ENCODE measurements at places on chromosomes 7 and 10.

GRCh38 chr10:64996886-64997285, 1475.7 kb downstream of the REEP3 start:
- no peak for DNase-seq

- no peak for DNase-seq
Observed at GRCh38 chr10:129325893-129326292, 141.1 kb upstream of the MGMT start.

GRCh38 chr7:151406051-151406875, 3.6 kb downstream of the WDR86 start:
- DNase-seq: no peak

GRCh38 chr10:122139627-122140170, 131.4 kb upstream of the BTBD16 start:
- DNase-seq: no peak

DNA sequence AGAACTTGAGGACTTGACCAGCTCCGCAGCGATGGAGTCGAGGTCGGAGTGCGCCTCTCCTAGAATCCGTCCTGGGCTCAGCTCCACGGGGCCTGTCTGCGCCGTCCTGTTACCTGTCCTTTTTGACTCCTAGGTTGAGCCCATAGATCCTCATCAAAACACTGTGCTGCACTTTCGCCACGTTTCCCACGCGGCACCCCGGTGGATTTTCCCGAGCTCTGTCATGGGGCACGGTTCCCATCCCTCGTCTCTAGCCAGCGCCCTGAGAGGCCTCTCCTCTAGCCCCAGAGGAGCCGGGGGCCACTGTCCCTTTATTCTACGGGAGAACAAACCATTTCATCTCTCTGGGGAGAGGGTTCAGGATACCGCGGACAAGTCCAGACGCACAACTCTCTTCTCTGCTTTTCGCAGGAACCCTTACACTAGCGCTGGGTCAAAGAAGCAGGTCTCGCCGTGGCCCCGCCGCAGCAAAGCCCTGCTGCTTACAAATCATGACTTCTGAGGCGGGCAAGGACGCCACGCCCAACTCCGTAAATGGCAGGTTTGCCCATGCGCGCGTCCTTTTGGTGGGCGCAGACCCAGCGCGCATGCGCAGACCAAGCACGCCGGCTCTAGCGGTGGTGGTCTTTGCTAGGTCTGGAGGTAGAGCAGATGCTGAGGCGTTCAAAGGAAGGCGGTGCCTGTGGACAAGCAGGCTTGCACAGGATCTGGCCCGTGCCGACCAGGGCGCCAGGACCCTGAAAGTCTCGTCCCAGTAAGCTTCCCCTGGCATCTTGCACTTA, 10.3 kb upstream of the ANKRD7 start:
- DNase-seq: peak; percentile 62

GRCh38 chr7:134632937-134633540, 13.6 kb upstream of the BPGM start:
- no peak for DNase-seq

DNA sequence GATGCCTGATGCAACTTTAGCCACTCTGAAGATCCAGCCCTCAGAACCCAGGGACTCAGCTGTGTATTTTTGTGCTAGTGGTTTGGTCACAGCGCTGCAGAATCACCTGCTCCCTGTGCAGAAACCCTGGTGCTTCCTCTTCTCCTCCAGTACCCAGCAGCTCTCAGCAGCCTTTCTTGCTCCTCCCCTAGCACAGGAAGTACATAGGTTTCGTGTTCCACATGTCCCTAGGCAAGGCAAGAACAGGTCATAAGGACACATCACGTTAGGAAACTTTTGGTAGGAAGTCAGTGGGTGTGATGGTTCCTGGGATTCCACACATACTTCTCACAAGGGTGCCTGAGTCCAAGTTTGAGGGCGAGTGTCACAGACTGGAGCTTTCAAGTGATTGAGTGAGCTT, 167.9 kb upstream of the PRSS1 start:
- DNase-seq: no peak

- no peak for DNase-seq
Observed at GRCh38 chr10:418226-418625, 271.2 kb downstream of the DIP2C start.

- no peak for DNase-seq
Observed at GRCh38 chr7:141785706-141786552, 4.1 kb upstream of the TAS2R5 start.

DNA sequence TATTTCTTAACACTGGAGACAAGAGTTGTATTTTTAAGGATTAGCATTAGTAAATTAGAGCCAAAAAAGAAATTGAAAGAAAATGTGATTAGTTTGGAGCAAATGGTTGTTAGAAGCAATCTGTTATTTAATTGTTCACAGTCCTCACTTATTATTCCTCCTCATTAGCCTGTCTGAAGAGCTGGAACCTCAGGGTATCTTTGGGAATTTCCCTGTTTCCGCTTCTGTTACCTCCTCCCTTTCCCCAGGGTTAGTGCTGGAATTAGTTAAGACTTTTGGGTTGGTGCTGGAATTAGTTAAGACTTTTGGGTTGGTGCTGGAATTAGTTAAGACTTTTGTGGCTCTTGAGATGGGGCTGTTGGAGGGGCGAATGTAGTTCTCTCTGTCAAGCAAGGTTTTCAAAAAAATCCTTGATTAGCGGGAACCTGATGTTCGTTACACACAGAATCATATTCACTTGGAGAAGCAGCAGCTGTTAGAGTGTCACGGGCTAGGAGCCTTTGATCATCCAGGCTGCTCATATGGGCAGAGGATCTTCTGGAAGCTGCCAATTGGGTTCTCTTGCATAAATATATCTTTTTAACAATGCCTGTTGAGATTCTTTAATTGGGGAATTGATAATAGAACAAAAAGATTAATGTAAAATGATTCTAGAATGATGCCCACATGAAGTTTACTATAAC, 251.0 kb upstream of the NPSR1 start:
- no peak for DNase-seq

GRCh38 chr7:103149808-103150180, 895 bp upstream of the NAPEPLD start:
- no peak for DNase-seq

GRCh38 chr10:68332259-68333057, at the start of gene PBLD:
Gene PBLD (minus strand): TSS chr10:68332928. CDS start chr10:68306844, 26,084 bp downstream.
- peak; percentile 17 for DNase-seq

DNA sequence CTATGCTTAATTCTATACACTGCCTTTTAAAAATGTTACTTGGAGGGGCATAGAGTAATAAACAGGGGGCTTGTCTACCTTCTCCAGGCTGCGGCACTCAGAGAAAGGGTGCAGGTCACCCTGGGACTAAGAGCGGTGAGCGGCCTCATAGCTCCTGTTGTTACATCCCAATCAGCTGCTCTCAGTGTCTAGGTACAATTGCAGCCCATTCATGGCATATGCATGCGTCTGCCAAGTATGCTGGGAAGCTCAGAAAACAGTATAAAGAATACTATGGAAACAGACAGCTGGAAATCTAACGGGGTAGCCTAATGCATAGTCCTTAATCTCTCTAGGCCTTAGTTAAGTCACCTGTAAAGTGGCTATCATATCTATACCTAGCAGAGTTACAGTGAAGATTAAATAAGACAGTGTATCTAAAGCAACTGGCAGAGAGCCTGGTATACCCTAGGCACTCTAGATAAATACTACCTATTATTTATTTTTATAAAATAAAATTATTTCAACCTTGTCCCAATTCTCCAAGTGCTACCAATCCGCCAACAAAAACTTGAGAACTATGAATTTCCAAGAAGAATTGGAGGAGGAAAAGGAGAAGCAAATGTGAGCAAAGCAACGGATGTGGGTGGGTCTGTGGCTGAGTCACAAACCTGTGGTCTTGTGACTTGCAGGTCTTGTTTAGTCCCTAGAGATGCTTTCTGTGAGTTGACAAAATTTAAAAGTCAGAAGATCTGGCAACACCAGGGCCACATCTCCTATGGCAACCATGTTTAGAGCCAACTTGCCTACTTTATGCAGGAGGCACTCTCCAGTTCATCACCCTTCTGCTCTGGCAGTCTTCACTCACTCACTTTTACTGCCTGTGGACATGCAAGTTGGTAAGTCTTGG, 183.0 kb downstream of the RAPGEF5 start:
- no peak for DNase-seq

DNA sequence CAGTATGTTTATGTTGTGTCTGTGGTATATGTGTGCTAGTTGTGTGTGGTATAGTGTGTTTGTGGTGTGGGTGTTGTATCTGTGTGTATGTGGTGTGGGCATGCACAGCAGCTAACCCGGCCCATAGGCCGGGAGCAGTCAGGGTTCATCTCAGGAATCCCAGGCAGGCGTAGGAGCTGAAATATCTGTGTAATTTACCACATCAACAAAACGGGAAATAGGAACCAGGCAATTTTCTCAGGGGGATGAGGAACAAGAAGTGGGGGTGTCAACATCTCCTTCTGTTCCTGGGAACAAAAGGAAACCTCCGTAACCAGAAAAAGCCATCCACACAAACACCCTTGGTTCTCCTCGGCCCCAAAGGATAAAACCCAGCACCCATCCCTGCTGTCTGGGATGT, 24.5 kb upstream of the ZNF488 start:
- DNase-seq: no peak

GRCh38 chr7:106635411-106635810, 25.5 kb downstream of the CCDC71L start:
- DNase-seq: no peak

DNA sequence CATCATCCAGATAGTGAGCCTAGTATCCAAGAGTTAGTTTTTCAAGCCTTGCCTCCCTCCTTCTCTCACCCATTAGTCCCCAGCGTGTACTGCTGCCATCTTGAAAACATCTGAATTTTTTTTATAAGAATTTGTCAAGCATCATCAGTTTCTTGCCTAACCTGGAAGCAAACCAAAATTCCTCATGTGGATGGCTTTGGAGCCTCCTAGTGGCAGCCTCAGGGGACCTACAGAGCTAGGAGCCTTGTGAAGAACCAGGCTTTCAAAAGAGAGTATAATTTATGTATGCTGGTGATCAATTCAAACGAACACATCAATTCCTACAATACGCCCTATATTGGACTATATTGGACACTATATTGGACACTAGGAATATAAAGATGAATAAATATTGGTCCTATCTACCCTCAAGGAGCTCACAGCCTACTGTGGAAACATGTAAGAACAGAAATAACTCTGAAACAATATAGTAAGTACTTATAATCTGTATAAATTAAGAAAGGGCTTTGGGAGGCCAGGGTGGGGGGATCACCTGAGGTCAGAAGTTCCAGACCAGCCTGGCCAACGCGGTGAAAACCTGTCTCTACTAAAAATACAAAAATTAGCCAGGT, 63.4 kb downstream of the HPSE2 start:
- DNase-seq: no peak

- no peak for DNase-seq
Observed at GRCh38 chr7:121076350-121077164, 88.0 kb downstream of the CPED1 start.

GRCh38 chr7:533266-533665, 13.6 kb upstream of the PDGFA start:
- no peak for DNase-seq

- no peak for DNase-seq
Observed at GRCh38 chr10:28291881-28292297, 11.0 kb downstream of the MPP7 start.

GRCh38 chr7:158648787-158649186, 55.8 kb downstream of the NCAPG2 start:
- DNase-seq: no peak

- DNase-seq: no peak
Observed at GRCh38 chr7:5607951-5608656, 173.4 kb downstream of the RNF216 start.

DNA sequence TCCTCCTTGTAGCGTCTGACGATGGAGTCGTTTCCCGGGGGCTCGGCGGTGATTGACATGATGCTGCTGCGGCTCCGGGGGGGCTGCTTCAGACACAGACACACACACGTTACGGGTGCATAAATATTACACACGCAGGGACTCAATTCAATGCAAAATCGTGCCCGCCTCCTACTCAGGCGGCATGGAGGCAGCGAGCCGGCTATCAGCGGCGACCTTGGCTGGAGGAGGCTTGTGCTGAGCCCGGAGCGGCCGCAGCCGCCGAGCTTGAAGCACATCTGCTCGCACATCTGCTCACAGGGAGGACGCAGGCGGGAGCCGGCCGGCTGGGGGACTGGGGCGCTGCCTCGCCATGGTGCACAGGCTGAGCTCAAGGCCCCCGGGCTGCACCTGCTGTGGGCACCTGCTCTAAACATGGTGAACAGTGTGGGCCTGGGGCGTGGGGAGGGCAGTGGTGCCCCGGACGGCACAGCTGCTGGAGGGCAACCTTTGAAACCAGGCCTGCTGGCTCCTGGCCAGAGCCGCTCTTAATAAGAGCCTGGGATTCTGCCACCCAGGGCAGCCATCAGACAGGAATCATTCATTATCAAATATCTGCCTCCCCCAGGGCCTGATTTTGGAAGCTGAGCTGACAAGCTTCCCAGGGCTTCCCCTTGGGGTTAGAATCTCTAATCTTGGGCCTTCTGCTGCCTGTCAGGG, 84.7 kb upstream of the GNA12 start:
- DNase-seq: no peak

- DNase-seq: no peak
Observed at GRCh38 chr10:11367505-11367904, 243.9 kb downstream of the USP6NL start.

DNA sequence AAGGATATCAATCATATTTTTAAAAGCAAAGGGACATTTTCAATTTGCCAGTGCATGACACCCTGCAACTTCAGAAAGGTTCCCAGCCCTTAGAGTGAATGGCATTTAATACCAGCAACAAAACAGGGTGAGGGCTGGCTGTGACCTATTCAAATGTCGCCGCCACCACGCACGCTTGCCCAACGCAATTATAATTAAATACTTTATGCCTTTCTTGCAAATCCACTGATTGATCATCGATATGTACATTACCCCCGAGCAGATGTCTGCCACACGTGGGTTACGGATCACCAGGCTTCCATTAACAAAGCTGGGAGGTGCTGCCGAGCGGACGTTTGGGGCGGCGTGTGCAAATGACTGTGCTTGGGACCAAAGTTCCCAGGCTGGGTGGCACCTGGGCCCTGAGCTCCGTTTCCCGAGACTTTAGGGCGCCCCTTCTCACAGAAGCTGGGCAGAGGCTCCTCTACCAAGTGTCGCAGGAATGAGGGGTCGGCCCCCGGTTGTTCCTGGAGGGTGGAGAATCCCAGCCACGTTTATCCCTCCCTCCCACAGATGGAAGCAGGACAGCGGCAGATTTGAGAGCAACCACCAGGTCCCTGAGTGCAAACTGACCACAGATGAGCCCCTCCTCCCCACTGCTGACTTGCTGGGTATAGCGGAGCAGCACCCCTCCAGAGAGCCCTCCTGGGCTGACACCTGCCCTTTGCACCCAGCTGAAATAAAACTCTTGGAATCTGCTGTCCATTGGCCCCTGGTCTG, 3.9 kb downstream of the FOXL3 start:
- no peak for DNase-seq

GRCh38 chr7:114944745-114945625, 23.1 kb downstream of the MDFIC start:
- no peak for DNase-seq
